ENCODE measurements at places on chromosomes 6 and 20.

- no peak for DNase-seq
Observed at GRCh38 chr6:121619987-121620740, 184.7 kb downstream of the GJA1 start.

DNA sequence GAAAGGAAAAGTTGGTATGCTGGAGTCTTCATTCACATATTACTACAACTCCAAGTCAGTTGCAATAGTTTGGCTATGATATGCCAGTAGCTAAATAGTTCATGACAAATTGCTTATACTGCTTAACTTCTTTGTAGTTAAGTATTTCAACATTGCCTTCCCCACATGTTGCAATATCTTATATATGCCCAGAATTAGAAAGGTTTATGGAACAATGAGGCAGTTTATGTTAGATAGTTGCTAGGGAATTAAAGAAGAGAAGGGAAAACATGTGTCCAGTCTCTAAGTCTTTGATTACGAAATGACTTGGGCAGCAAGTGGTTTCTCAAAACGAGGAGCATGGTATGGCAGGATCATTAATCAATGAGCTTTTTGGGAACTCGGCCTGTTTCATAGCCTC is 145.8 kb downstream of the PLCB4 start:
- no peak for DNase-seq

DNA sequence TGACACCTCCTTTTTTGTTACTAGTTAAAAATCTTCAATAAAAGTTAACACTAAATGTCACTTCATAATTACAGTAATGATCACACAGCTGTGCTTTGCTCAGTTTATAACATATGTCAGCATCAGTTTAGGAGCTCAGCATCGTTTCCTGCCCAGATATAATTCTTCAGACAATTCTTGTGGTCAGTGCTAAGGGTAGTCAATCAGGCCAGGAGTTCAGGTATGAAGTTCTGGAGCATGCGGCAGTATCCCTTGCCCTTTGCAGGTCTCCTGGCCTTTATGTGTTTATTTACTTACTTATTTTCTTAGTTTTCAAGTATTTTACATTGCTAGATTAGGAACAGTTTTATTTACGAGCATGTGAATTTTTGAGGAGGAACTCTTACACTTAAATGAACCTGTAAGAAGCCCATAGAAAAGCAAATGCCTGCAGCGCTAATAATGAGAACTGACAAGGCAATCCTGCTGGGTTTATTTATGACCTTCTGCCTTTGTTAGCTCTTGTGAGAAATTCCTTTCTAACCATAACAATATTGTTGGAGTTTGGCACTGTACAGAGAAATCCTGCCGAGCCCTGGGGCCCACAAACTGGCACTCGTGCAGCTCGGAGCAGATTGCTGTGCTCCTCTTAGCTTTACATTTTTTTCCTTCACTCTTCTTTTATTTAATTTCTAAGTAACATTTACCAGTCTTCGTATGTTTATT is 252.8 kb downstream of the TMEM242 start:
- no peak for DNase-seq

- DNase-seq: no peak
Observed at GRCh38 chr6:107102414-107102805, 12.9 kb downstream of the BEND3 start.

GRCh38 chr6:79821859-79822258 is 125.5 kb downstream of the ELOVL4 start:
- DNase-seq: no peak

GRCh38 chr6:28105245-28105639 is 19.2 kb upstream of the ZSCAN16 start:
- DNase-seq: no peak

DNA sequence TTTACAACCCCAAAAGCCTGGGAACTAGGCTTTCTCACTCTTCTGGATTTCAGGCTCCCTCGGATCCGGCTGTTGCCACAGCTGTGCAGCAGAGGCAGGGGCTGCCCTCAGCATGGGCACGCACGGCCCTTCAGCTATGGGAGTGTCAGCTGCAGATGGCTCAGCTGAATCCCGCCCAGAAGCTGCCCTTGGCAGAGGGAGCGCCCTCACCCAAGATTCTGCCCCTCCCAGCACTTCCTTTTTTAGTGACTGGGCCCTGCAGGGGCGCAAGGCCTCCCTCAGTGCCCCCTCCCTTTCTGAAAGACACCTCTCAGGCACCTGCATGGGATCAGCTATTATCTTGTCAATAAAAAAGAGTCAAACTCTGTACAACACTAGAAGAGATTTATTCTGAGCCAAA is 67.9 kb upstream of the THBS2 start:
- DNase-seq: no peak

DNA sequence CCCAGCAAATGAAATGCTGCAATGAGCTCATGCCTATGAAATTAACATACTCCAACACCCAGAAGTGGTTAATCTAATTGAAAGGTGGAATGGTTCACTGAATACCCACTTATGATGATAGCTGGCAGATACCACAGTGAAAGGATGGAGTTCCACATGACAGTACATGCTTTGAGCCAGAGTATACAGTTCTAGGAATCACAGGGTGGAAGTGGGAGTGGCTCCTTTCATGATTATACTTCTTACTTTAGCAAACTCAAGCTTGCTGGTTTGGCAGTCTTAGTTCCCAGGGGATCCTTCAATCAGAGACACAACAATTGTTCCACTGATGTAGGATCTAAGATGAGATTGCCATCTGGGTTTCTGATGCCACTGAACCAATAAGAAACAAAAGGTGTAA is 21.5 kb downstream of the CD164 start:
- no peak for DNase-seq

DNA sequence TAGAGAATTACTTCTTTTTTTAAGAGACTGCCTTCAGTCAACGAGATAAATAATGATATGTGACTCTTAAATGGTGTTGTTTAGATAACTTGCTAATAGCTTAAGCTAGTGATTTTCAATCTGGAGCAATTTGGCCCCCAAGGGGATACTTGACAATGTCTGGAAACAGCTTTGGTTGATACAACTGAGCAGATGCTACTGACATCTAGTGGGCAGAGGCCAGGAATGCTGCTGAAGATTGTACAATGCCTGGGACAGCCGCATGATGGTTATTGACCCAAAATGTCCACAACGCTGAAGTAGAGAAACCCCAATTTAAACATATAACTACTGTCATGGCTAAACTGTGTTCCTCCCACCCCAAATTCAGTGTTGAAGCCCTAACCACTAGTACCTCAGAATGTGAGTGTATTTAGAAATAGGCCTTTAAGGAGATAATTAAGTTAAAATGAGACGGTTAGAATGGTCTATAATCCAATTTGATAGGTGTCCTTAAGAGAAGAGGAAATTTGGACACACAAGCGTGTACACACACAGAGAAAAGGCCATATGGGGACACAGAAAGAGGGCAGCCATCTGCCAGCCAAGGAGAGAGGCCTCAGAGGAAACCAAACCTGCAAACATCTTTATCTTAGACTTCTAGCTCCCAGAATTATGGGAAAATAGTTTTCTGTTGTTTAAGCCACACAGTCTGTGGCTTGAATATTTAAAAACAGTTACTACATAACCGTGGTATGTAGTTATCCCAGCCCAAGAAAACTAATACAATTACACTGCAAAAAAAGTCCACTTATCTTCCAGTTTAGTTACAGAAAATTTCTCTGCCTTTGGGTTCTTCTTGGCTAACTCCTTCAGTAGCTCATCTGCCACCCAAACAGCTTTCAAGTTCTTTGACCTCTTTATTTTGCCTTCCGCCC is 22.2 kb downstream of the RWDD2A start:
- DNase-seq: peak; percentile 71

GRCh38 chr20:44745598-44746366 is at the start of gene KCNK15:
Gene KCNK15, plus strand, starts transcription at chr20:44745865. Its CDS starts 46 bp downstream, at chr20:44745911.
- no peak for DNase-seq

DNA sequence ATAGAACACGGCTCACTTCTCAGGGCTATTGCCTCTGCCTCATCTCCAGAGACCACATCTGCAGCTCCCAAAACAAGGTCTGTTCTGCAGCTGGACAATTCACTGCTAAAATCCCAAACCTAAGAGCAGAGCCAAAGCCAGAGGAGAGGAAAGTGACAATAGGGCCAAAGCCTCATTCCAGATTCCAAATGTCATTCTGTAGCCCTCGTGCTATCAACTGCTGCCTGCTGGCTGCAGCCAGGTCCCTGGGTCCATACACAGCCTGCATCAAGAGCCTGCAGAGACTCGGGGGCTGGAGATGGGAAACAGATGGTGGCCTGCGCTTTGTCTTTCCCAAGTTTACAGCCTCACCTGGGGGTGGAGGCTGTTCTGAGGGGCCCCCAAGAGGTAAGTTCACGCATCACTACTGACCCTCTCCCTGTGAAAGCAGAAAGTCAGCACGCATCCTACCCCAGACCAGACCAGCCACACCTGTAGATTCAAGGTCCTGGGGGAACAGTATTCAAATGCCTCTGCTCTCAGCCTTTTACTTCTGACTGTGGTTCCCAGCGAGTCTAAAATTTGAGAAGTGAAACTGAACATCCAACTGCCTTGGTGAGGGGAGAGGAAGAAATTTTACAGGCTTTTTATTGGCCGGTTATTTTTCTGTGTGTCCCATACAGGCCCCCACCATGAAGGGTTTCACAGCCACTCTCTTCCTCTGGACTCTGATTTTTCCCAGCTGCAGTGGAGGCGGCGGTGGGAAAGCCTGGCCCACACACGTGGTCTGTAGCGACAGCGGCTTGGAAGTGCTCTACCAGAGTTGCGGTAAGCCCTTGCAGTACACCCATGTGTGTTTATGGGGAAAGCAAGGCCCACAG is at the start of gene LY86:
LY86 (plus strand) TSS at position 657 of the 860 bp plus-strand sequence; CDS start at position 672, 15 bp downstream.
- peak; percentile 5 for DNase-seq

- no peak for DNase-seq
Observed at GRCh38 chr6:138017166-138017757, 90.0 kb downstream of the PERP start.

GRCh38 chr6:169968541-169969270 is 217.3 kb downstream of the ERMARD start:
- no peak for DNase-seq

DNA sequence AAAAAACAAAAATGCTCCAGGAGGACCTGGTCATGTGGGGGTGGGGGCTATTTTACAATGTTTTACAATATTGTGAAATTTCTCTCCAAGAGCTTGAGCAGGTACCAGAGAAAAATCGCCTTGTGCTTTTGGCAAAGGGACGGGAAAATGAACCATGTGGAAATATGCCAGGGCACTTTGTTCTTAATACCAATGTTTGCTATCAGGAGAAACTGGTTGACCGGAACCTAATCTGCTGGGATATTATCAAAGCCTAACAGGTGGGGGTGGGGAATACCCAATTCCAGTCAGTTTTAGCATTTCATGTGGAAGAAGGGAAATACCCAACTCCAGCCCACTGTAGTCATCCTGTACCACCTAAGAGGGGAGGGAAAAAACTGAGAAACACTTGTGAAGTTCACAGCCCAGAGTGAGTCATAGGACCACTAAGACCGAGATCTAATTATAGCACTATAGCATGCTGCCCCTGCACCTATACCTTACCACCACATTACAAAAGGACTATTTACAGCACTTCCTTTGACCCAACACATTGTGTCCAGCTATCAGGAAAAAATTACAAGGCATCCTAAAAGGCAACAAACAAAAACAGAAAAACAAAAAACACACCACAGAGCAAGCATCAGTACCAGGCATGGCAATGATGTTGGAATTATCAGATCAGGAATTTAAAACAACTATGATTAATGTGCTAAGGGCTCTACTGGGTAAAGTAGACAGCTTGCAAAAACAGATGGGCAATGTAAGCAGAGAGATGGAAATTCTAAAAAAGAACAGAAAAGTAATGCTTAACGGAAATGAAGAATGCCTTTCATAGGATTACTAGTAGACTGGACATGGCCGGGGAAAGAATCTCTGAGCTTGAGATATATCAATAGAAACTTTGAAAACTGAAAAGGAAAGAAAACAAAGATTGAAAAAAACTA is 84.1 kb upstream of the POPDC3 start:
- DNase-seq: no peak

DNA sequence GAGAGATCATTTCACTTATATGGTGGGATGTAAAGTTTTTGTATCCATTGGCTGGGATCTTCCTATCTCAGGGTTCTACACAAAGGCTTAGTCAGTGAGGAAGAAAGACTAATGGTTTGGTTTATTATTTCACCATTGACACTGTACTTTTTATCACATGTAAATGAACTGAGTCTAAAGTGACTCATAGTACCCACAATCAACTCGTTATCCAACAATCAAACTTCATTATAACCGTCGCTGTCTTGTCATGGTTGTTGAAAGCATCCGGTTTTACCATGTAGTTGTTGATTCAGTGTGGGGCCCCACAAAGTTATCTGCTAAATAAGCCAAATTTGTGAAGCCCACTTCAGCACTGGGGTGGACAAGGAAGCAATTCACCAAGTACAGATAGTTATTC is 55.8 kb upstream of the MTRF1L start:
- no peak for DNase-seq

DNA sequence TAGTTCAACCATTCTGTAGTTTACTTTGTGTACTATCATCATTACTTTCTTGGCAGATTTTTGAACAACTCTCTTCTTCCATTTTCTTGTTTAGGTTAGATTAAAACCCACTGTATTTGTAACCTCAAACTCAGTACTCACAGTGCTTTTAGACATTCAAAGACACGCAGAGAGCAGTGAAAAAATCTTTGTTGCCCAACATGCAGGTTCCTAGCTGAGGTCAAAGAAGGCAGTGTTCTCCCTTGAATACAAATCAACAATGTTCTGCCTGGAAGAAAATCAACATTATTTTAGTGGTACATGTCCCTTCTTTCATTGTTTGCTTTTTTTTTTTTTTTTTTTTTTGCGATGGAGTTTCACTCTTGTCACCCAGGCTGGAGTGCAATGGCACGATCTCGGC is 11.2 kb downstream of the CYB5R4 start:
- no peak for DNase-seq

DNA sequence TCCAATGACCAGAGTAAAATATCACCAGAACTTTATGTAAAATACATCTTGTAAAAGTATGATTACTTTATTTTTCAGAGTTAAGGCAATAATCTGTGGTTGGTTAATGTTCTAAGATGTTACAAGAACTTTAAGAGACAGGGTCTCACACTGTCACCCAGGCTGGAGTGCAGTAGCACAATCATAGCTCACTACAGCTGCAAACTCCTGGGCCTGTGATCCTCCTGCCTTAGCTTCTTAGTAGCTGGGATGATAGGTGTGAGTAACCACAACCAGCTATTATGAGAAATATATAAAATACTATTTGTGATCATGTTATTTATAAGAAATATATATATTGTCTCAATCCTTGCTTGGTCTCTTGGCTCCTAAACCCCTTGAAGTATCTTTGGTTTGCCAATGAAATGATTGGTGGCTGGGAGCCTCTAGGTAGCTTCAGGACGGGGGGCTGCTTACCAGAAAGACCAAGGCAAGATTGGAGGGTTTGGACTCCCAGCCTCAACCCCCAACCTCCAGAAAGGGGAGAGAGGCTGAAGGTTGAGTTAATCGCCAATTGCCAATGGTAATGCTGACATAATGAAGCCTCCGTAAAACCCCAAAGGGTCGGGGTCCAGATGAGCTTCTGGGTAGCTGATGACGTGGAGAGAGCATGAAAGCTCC is 15.4 kb downstream of the SOD2 start:
- DNase-seq: no peak

DNA sequence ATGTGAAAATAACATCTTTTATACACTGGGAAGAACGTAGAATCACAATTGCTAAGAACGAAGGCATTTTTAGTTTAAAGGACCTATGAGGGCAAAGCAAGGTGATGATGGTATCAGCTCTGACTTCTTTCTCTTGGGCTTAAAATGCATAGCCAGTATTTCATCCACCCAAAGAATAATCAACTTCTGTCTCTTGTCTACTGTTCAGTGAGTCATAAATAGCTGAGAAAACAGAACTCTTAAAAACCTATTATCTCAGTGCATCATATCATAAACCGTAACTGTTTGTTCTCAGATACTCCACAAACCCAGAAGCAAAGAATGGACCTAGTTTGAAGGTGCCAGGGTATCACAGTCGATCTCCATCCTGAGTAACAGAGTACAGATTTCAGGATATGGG is 5.2 kb downstream of the PHF10 start:
- no peak for DNase-seq

- peak; percentile 79 for DNase-seq
Observed at GRCh38 chr20:63434599-63435378, 37.7 kb downstream of the KCNQ2 start.

Data from CD4-positive, alpha-beta T cell treated with Interleukin-4 for 4 hours (primary cell).